ENCODE measurements at places on chromosomes 3 and 15.

DNA sequence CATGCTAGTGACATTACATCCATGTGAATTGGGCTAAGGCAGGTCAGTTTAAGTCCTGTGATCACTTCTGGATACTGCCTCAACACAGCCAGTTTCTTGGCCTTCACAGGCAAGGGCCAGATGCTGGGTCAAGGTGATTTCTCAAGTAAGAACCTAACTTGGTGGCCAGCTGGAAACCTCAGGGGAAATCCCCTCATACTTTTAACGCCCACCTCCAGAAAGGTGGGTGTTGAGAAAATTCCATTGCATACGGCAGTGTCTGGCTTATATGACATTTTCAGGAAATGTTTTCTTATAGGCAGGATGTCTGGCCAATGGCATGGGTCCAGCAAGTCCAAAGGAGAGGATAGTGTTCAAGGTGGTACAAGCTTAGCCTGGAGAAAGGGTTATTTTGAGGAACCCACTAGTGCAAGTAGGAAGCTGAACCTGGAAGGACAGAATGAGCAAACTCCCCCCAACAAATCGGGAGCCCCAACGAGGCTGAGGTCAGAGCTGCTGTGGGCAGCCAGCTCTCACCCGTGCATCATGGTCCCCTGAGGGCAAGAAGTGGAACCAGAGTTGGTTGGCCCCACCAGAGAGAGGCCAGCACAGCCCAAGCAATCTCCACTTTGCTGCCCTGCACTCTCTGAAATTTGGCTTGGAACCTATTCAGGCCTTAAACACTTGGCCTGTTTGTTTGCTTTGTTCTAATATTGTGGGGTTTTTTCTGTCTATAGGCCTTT, 135.4 kb downstream of the PDE8A start:
- no peak for DNase-seq

- no peak for DNase-seq
Measured at GRCh38 chr3:8371085-8371551, 130.5 kb upstream of the LMCD1 start.

DNA sequence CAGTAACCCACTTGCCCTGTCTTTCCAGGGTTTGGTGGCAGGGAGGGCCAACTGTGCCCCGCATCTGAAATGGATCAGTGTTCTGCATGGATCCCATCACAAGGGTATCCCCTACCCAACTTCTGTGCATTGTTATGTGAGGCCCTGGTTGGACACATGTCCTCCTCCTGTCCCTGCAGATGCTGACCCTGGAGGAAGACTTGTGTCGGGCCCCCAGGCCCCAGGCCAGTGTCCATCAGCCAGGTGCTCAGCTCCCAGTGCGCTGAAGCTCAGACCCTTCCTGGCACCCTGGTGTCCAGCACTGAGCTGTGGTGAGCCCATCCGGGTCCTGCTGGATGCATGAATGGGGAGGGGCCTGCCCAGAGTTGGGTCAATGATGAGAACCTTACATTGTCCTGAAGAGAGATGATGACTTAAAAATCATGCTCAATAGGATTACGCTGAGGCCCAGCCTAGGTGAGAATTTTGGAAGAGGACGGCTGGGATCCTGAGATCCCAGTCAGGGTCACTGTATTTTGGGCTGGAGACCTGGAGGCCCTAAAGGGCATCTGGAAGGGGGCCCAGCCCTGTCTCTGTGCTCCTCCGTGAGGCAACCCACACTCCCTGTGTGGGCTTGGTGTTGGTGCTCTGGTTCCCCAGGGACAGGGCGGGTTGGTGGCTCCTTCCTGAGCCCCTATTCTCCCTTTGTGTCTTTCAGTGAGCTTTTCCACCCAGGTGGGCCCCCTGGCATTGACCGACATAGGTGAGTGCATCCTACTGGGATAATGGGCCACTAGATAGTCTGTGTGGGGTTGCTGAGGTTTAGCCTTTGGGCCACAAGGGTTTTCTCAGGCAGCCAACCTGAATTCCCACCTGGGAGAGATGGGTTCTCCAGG, 199.1 kb downstream of the UBE3A start:
- no peak for DNase-seq

DNA sequence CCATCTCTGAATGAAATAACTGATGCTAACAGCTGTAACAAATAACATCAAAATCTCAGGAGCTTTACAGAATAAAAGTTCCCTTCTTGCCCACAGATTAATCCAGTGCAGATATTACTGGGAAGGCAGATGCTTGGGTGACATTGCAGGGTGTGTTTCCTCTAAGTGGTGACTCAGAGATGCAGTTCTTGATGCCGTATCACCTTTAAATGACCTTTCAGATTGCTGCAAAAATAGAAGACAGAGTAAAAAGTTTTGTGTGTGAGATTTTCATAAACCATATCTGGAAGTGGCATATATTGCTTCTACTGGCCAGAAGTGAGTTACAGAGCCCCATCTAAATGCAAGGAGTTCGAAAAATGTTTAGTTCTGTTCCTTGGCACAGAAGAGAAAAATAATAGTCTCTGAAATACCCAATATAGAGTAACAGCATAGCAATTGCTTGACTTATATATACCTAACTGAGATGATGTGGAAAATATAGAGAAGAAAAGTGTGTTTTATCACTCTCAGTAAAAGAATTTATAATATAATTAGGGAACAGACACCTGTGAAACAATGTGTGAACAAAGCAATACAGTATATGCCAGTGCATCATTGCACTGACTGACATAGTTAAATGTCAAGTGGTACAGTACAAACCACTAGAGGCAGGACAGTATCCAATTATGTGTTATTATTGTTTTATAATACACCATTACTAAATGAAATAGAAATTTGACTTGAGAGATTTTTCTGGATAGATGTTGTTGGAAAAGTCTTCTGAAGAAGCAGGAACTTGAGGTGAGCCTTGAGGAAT, 430.7 kb upstream of the CBLB start:
- no peak for DNase-seq

DNA sequence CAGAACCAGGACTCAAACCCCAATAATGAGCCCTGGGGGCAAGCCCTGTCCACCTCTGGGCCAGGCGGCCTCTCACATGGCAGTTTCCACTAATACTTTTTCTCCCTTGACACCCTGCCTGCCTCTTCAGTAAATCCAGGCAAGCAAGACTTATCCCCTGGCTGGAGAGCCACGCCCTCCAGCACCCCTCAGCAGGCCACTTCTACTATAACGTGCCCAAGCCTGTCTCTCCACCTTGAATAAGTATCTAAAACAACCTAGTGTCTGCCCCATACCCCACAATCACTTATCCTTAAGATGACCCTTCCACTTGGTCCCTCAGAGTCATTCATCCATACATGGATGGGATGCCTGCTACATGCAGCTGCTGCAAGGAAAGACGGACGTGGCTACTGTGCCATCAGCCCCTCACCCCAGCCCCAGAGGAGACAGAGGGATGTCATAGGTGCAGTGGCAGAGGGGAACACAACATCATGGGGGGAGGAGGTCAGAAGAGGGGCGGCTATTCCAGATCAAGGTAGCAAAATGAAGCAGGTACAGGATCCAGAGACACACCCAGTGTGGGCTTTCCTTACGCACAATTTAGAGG, 63.4 kb downstream of the LRIG1 start:
- no peak for DNase-seq

GRCh38 chr3:28053759-28054158, 187.7 kb upstream of the CMC1 start:
- no peak for DNase-seq

DNA sequence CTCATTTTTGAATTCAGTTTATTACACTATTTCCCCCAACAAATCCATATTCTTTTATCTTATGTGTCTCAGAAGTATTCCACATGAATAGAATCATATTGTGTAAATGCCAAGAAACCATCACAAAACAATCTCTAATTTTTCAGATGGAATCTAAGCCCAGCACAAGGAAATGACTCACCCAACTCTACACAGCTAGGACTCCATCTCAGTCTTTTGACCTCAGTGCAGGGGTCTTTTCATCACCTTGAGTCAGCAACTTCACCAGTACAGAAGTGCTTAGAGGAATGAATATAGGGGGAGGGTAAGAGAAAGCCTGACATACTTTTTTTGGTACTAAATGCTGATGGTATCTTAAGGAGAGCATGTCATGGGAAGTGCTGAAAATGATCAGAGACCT, 169.3 kb upstream of the LRRN1 start:
- DNase-seq, result no peak

- DNase-seq, result no peak
Measured at GRCh38 chr3:104291437-104291851, 1075.3 kb upstream of the ALCAM start.

- no peak for DNase-seq
Measured at GRCh38 chr15:39944726-39945125, 10.8 kb downstream of the EIF2AK4 start.

- DNase-seq, result no peak
Measured at GRCh38 chr3:100402256-100402655, 917 bp downstream of the LNP1 start.

GRCh38 chr3:127915115-127915936, at the start of gene KBTBD12:
TSS of gene KBTBD12 (plus strand) at chr3:127915232. CDS start at chr3:127923062, 7,830 bp downstream.
- DNase-seq, result no peak

DNA sequence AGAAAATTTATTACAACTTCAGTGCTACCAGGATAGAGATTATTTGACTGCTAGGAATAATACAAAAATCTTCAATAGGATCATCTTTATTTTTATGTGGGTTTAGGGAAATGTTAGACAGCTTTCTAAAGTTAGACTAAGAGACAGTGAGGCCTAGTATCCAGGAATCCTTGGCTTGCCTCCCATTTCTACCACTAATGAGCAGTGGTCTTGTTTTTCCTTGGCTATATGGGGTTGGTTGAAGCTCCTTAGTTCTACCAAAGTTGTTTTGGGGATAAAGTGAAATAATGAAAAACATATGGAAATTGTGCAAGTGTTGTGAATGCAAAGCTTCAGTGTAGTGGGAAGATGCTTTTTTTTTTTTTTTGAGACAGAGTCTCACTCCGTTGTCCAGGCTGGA, 16.8 kb downstream of the AP4E1 start:
- DNase-seq, result no peak

DNA sequence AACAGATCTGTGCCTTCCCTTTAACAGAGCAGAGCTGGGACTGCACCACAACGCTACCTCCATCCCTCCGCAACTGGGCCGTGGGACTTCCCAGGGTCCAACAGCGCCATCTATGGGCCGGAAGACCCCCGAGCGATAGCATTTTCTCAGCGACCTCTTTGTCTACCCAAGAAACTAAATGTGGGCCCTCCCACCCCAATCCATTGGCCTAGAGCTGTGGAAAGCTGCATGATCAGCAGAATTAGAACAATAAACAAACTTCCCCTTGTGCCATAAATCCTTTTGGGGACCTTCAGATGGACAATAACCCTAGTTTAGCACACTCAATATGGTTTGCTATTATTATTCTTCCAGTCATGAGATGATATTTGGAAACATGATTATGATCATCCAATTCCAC, 74.8 kb upstream of the NTRK3 start:
- DNase-seq, result no peak

GRCh38 chr3:185595526-185595925, 9.4 kb downstream of the SENP2 start:
- DNase-seq, result no peak

DNA sequence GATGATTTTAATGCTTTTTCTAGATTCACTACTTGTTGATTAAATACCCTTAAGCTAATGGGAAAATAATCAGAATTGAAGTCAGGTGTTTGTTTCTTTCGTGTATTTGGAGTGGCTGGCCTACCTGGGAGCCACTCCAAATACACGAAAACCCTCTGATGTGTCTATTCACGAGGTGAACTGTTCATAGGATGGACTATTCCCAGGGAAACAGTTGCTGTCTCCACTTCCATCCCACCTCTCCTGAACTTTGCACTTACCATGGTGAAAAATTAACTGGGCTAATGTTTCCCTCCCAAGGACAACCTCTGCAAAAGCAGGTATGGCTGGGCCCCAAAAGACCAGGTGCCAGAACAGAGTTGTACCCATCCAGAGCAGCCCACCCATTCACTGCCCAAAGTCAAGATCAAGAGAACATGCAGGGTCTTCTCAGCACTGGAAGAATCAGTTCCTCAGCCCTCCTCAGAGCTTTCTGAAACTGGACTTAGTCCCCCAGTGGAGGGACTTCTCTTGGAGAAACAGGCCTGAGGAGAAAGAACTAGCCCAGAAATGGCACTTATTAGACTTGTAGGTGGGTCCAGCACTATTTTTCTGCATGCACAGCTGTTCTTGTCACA, 2.9 kb upstream of the SMAD3 start:
- DNase-seq, result no peak

DNA sequence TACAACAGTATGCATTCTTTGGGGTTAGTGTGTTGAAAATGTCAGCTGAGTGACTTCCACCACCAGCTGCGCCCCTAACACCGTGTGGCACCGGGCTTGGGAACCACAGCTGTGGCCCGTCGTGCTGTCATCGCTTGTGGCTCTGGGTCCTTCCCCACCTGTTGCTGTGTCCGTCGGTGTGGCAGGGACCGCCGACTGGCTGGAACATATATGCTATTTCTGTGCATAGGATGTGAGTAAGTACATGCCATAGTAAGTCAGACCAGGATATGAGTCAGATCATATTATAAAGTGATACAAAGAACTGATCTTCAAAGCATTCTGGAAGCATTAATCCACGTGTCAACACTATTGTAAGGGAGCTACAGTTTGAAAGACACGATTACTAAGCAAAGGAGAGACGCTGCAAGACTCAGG, 31.9 kb downstream of the EHD4 start:
- DNase-seq, result no peak

GRCh38 chr3:73228437-73228836, 167.0 kb downstream of the EBLN2 start:
- DNase-seq, result no peak

DNA sequence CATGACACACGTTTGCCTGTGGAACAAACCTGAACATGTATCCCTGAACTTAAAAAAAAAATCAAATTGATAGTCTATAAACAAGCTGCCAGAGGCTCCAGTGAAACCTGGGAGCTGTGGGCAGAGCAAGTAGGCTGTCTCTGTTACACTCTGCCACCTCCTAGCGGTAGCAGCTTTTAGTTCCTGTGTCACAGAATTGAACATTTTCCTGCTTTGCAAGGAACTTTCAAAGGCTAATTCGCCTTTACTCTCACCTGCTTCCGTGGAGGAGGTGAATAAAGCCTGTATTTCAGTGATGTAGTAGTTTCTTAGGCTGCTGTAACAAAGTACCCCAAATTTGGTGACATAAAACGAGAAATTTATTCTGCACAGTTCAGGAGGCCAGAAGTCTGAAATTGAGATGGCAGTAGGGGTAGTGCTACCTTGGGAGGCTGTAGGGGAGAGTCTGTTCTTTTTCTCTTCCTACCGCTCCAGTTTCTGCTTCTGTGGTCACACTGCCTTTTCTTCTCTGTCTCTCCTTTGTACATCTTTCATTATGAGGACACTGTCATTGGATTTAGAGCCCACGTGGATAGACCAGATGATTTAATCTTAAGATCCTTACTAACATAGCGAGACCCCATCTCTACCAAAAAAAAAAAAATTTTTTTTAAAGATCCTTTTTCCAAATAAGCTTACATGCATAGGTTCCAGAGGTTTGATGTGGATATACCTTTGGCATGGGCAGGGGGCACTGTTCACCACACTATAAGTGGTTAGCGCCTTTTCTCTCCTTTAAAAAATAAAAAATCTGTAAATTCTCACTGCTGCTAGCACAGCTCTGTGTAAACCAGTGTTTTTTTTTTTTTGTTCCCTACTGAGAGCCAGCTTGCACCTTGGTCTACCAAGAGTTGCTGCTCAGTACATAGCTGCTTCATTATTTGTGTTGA, 25.3 kb downstream of the FBXO22 start:
- no peak for DNase-seq

- no peak for DNase-seq
Measured at GRCh38 chr3:182027366-182027765, 315.6 kb downstream of the SOX2 start.

GRCh38 chr3:129428007-129428375, 445 bp downstream of the EFCAB12 start:
- no peak for DNase-seq

Measured in cortex of kidney (tissue), 1 donor.